ENCODE measurements at places on chromosomes 3 and 15.
A peak's percentile ranks its signal among the peaks of the same experiment; 100 is the strongest.

- peak; percentile 65 for DNase-seq
Measured at GRCh38 chr3:186849374-186849975, 7.0 kb downstream of the ADIPOQ start.

- no peak for DNase-seq
Measured at GRCh38 chr3:30774062-30774461, 120.4 kb downstream of the GADL1 start.

- no peak for DNase-seq
Measured at GRCh38 chr15:79206940-79207339, 75.6 kb upstream of the ANKRD34C start.

DNA sequence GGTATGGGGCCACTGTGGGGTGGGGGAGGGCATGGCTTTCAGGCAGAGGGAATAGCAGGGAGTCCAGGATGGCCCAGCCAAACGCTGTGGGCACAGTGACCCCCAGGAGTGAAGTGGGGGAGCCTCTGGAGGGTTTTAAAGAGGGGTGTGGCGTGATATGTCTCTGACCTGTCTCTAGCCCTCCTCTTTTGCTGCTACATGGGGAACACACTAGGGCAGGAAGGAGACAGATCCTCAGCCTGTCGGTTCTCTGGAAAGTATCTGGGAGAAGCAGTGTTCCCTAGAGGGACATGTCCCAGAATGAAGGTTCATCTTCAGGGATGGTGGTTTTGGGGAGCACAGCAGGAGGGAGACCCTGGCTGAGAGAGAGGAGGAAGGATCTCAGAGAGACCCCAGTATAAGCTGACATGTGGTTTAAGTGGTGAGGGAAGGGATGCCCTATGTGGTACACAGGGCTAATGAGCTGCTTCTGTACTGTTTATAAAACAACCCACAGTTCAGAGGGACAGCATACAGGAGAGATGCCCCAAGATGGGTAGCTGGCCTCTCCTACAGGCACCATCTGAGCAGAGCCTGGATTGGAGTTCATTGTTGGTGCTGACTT lies 37.7 kb downstream of the TRIM71 start:
- DNase-seq: no peak

DNA sequence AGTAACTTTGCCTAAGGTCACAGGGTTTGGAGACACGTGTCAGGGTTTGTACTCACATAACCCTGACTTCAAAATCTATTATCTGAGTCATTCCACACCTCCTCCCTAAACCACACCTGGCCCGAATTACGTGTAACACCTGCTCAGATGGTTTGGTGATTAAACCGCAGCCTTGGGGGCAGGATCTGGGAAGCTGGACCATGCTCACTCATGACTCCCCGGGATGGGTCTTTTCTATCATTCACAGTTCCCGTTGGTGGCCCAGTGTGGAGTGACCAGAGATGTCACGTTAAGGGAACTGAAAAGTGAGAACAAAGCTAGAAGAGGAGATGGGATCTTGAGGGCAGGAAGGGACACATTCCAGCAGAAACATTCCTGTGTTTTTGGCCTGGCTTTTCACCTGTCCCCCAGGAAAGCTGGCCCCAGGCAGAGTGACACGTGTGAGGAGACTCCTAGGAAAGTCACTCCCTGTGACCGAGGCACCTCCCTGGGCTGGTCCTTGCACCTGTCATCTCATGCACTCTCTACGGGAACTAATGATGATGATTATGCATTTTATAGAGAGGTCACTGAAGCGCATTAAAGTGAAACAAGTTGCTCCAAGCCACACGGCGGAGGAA lies 75.4 kb upstream of the POMGNT2 start:
- no peak for DNase-seq

GRCh38 chr15:23403550-23403949 lies 43.5 kb downstream of the GOLGA6L2 start:
- no peak for DNase-seq

- no peak for DNase-seq
Measured at GRCh38 chr15:84773716-84774115, 25.3 kb downstream of the ZNF592 start.

DNA sequence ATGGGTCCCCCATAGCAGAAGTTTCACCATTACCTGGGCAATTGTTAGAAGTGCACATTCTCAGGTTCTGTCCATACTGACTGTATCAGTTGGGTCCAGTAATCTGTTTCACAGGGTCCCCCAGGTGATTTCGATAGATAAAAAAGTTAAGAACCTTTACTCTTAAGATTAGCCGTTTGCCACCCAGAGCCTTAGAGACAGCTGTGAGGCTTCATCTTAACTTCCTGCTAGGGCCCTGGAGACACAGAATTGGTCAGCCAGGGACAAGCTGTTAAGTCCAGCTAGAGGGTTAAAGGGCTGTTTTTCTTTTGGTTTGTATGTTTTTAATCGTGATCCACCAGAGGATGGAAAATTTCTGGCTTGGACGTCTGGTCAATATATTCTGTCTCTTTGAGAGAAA lies 6.7 kb downstream of the FAM162A start:
- DNase-seq: no peak

DNA sequence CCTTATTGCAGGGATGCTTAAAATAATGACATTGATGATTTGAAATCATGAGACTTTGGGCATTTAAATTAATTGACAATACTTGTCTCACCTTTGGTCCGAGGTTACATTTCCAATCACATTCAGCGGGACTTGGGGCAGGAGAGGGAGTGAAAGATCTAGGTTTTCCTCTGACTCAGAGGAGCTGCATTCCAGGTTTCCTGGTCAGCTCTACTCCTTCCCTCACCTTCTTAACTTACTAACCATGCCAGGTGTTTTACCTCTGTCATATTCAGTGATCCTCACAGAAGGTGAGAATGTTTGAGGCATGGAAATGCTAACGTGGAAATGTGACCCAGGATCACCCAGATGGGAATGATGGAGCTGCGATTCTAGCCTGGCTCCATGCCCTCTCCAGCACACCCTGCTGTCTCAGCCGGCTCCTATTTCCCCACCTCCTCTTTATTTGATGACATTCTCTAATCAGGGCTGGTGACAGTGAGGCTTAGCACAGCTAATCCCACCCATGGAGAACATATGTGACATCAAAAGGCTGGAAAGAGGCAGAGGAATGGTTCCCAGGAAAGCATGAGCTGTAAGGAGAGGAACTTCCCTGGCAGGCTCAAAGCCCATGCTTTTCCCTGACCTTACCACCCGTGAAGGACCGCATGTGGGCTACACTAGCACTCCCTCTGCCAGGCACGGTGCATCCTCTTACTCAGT lies 38.7 kb downstream of the THSD4 start:
- DNase-seq: no peak

GRCh38 chr3:170002879-170003278 lies 34.9 kb upstream of the GPR160 start:
- no peak for DNase-seq

- peak; percentile 47 for DNase-seq
Measured at GRCh38 chr15:93088981-93089726, at the start of gene RGMA. Gene RGMA (minus strand): TSS chr15:93089211. CDS start chr15:93088932, 279 bp downstream.

- DNase-seq: no peak
Measured at GRCh38 chr3:182919866-182920357, 60.4 kb downstream of the DCUN1D1 start.

DNA sequence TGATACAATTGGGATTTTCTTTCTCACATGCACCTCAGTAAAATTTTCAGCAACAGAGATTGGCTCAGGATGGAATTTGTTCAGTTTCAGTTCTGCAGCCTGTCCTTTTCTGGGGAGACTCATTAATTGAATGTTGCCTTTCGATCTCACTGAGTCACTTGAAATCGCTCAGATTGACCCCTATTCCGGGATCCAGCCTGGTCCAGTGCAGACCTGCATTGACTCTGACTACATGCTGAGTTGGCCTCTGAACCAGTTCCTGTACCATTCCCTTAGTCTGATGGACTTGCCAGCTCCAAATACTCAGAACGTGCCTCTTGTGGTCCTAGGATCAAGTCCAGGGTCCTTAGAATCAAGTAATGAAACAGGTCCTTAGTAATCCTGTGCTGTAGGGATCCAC lies 9.4 kb downstream of the IGF1R start:
- no peak for DNase-seq
